ENCODE measurements at places on chromosomes 6 and 20.

DNA sequence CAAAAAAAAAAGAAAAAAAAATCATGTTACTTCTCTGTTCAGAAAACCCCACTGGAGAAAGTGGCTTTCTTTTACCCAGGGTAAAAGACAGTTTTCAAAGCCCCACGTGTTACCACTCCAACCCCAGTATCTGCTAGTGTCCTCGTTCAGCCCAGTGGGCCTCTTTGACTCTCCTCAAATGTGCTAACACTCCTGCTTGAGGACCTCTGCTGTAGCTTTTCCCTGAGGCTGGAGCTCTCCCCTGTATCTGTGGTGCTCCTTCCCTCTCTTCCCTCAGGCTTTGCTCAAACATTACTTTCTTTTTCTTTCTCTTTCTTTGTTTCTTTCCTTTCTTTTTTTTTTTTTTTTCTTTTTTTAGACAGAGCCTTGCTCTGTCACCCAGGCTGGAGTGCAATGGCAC is 15.3 kb downstream of the SEC23B start:
- no peak for DNase-seq

DNA sequence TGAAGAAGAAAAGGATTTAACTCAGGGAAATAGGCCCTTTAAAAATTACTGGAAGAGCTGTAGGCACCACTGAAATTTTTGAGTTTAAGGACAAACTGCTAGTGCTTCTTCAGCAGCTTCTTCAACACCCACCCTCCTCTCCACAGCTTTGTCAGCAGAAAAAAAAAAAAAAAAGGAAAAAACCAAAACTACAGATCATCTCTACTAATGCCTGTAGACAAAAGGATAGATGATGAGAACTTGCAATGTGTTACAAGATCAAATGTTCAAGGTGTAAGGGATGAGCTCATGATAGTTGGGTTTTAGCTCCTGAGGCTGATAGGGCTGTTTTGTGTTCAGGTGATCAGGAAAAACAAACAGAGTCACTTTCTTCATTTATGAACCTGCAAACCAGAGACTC is 55.2 kb upstream of the PREP start:
- no peak for DNase-seq

DNA sequence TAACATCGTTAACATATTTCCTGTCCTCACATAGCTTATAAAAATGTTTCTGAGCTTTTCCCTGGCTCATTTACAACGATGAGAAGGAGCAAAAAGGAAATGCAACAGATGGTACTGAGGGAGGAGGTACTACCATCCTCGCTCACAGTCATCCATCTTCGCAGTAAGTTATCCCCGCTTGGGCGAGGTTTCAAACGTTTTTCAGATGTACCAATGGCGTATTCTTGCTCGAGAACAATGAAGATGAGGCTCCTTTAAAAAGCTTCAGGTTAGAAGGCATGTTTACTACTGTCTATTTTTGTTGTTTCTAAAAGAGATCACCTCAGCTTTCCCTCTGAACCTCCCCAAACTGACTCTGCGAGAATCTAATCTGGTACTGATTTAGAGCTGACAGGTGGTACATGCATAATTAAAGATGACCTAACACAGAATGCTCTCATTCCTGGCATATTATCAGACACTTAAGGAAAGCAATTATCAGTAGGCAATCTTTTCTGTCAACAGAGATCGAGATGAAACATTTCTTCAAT is 178.7 kb downstream of the GJA10 start:
- no peak for DNase-seq

- DNase-seq: no peak
Measured at GRCh38 chr20:18728870-18729224, 84.7 kb upstream of the SCP2D1 start.

GRCh38 chr6:30840935-30841643 is 43.2 kb upstream of the DDR1 start:
- no peak for DNase-seq

DNA sequence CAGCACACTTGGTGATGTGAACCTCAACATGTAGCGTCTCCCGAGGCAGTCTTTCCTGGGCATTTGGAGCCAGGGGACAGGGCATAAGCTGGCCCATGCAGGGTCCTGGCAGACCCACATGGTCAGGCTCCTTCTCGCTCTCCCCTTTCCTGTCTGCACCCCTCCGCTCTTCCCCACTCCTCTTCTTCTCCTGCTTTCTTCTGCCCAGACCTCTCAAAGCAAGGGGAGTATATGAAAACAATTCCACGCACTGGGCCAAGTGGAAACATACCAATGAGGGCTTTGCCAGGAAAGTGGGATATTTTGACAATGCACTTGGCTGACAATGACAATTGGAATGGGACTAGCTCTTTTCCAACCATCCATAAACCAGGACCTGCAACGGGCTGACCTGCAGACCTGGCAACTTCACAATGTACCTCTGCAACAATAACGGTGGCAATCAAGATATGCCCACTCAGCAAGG is 58.9 kb upstream of the TRAF3IP2 start:
- no peak for DNase-seq

GRCh38 chr6:167119670-167120582 is 3.0 kb upstream of the CCR6 start:
- DNase-seq: no peak

GRCh38 chr20:34536798-34537394 is 20.7 kb downstream of the DYNLRB1 start:
- peak; percentile 59 for DNase-seq

GRCh38 chr6:124057461-124057860 is 253.8 kb downstream of the NKAIN2 start:
- DNase-seq: no peak

GRCh38 chr20:5070570-5070969 is 49.2 kb downstream of the PCNA start:
- no peak for DNase-seq

DNA sequence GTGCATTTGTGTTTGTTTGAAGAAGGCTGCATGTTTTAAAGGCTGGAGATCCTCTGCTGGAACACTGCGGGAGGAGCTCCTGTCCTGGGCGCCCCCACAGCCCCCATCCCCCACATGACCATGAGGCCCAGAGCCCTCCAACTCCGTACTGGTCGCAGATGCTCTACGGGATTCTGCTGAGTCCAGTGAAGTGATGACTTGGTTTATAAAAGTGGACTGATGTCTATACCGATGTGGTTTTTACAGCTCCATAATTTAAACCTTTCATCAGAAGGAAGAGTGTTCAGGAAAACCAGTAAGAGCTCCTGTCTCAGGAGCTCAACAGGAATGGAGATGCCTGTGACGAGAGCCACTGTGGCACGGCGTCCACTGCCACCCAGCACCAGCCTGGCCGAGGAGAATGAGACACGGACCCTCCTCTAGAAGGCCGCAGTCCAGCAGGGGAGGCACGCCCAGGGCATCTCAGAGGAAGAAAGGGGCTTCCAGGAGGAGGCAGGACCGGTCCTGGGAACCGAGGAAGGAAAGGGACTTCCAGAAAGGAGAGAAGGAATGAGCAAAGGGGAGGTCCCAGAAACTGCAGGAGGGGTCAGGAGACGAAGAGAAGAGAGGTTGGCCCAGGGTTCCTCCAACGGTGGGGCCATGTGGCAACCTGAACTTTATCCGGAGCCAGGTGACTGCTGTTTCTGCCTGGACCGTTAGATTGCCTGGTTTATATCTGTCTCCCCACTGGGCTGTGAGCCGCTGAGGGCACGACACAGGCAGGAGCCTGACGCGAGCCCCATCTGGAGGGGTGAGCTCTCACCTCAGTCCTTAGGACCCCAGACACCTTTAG is 26.9 kb downstream of the BFSP1 start:
- DNase-seq: no peak

- no peak for DNase-seq
Measured at GRCh38 chr6:116268589-116269293, 11.0 kb downstream of the TSPYL1 start.

- DNase-seq: peak; percentile 36
Measured at GRCh38 chr6:37314487-37315156, 39.2 kb upstream of the RNF8 start.

- no peak for DNase-seq
Measured at GRCh38 chr6:33017018-33017417, 7.6 kb upstream of the HLA-DOA start.

DNA sequence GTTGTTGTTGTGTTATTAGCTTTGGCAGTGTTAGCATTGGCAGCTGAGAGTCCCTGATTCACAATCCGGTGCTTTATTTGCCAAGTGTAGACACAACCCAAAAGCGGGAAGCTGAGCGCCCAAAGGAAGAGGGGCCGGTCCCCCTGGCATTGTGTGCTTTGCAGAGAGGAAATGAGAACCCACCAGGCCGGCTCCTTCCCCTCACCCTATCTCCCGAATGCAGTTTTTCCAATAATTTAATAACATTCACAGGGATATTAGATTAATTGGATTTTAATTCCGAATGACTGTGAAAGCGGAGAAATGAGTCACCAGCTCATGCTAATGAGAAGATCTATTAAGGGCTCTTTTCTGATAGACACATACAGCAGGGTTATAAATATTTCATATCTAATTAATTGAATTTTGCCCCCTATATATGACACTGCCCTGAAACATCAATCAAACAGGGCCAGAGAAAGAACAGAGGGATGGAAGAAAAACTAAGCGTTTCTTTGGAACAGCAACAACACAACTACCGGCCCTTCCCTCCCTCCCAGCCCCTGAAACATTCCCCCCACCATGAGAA is 143.8 kb downstream of the MBOAT1 start:
- no peak for DNase-seq

DNA sequence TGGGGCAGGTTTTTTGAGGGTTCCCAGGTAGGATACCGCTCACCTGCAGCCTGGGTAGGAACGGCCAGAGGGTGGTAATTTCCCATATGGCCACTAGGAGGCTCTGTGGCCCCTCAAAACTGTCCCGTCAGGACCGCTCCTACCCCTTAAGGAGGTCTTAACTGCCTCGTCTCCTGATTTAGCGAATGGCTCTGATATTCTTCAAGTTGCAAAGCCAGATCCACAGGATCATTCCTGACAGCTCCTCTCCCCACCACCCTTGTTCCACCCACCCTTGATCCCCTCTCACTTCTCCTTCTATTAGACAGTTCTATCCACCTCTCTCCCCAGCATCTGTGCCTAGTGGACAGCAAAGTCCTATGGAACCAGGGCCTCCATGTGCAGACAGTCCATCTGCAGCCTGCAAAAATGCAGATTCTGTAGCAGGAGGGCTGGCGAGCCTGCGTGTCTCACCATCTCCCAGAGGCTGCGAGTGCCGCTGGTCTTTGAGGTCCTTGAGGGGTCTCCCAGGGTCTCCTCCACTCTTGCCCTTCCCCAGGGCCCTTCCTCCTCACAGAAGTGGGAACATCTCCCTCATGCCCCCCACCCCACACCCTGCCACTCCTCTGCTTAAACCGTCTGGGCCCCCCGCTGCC is 34.3 kb upstream of the ZBP1 start:
- peak; percentile 61 for DNase-seq

DNA sequence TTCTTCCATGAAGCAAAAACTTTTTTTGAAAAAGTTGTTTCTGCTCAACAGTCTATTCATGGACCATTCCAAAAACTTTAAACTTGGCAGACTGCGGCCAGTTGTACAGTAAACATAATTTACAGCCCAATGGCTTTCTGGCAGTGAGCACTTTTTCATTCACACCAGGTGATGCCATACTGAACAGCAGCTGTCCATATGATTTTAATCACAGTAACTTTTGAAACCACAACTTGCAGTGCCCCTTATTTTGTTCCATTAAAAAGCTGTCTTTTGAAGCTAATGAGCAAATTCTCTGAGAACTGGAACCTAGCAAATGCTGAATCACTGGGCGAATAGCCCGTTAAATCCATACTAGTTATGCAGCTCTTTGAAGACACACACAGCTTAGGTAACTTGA is 576.6 kb downstream of the PTPRT start:
- no peak for DNase-seq

GRCh38 chr6:144659202-144660182 is 374.4 kb downstream of the UTRN start:
- peak; percentile 1 for DNase-seq

GRCh38 chr6:36508532-36508931 is 38.7 kb downstream of the STK38 start:
- no peak for DNase-seq

DNA sequence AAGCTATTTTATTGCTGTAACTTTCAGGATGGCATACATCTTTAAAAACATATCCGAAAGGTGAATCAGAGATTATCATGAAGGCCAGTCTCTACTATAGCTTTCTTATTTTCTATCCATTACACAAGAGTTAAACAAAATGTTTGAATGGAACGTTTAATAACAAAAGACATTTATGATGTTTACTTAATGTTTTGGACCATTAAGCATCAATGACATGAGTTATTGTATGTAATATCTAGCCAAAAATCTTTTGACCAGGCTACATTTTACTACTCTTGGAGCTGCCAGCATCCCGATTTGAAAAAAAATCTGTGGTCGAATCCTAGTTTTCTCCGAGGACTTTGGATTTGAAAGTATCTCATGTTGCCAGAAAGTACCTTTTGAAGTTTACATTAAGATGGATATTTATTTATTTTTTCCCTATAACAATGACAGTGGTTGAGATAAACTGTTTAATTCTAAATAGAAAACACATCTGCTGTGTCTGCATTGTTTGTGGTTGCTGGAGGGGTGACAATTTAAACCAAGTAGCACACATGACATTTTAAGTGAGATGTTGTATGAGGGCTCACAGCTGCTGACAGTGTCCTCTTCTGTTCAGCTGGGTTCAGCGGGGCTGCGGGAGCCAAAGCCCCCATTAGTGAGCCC is 293.7 kb upstream of the TCF21 start:
- DNase-seq: no peak

- DNase-seq: no peak
Measured at GRCh38 chr6:46605091-46605797, 47.4 kb downstream of the CYP39A1 start.

- no peak for DNase-seq
Measured at GRCh38 chr6:166866839-166867637, 89.3 kb downstream of the RNASET2 start.

DNA sequence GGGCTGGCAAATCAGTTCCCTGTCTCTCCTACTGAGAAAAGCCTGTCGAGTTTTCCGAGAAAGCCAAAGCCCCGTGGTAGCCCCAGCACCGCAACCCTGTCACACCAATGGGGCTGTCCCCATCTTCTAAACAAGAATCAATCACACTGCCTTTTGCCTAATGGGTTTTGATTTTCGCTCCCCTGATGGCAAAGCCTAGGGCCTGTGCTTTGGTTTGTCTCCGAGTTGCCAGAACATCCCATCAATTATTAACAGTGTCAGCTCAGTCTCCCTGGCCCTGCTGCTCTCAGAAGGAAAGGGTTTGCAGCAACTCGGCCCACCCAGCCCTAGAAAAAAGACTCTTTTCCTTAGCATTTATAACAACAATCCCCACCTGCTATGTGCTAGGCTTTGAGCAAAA is 4.2 kb downstream of the KCNB1 start:
- no peak for DNase-seq

- DNase-seq: no peak
Measured at GRCh38 chr20:25321991-25322390, 68.6 kb downstream of the ABHD12 start.

GRCh38 chr6:170022291-170022722 is 268.6 kb downstream of the DLL1 start:
- DNase-seq: no peak

DNA sequence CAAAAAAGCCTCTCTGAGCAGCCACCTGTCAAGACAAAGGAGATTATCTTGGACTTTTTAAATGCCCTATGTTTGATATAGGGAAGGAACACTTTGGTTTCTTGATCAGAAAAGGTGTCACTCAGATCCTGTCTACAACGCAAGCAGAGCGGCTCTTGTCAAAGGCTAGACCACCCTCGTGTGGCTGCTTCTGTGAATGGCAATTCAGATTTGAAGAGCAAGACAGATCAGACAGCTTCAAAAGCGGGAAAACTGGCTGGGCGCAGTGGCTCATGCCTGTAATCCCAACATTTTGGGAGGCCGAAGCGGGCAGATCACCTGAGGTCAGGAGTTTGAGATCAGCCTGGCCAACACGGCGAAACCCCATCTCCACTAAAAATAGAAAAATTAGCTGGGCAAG is 10.1 kb upstream of the NXT1 start:
- peak; percentile 28 for DNase-seq
